ENCODE measurements at places on chromosomes 5 and 9. TPM values are rescaled to one million over a fixed set of nuclear protein-coding genes. Genes with fewer than 3 reads are reported as not detected.
A peak's percentile ranks its signal among the peaks of the same experiment; 100 is the strongest.

DNA sequence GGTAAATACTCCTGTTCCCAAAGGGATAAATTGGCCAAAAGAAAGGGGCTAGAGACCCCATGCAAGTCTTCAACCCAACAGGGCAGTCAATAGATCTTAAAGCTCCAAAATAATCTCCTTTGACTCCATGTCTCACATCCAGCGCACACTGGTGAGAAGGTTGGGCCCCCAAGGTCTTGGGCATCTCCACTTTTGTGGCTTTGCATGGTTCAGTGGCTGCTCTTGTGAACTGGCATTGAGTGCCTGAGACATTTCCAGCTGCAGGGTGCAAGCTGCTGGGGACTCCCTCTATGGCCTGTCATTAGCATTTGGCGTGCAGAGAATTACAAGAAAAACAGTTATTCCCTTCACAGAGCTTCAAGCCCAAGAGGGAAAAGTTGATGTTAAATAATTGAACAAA lies 224.7 kb downstream of the MTRR start:
- DNase-seq = no peak

- DNase-seq = no peak
Observed at GRCh38 chr5:88657906-88658775, 224.8 kb downstream of the MEF2C start.

DNA sequence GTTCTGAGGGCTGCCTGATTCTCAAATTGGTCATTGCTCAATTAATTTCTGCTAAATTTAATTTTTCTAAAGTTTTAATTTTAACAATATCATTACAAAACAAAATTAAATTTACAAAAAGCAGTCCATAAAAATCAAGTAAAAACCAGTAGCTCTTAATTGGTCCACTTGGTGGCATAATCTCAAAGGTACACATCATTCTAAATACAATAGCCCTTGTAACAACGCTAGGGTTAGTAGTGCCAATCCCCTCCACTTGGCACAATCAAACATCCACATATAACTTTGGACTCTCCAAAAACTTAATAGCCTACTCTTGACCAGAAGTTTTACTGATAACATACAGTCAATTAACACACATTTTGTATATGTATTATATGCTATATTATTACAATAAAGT lies 1.9 kb upstream of the NDUFB6 start:
- no peak for DNase-seq

- no peak for DNase-seq
Observed at GRCh38 chr9:42388846-42389245, 205.4 kb downstream of the SPATA31A6 start.

DNA sequence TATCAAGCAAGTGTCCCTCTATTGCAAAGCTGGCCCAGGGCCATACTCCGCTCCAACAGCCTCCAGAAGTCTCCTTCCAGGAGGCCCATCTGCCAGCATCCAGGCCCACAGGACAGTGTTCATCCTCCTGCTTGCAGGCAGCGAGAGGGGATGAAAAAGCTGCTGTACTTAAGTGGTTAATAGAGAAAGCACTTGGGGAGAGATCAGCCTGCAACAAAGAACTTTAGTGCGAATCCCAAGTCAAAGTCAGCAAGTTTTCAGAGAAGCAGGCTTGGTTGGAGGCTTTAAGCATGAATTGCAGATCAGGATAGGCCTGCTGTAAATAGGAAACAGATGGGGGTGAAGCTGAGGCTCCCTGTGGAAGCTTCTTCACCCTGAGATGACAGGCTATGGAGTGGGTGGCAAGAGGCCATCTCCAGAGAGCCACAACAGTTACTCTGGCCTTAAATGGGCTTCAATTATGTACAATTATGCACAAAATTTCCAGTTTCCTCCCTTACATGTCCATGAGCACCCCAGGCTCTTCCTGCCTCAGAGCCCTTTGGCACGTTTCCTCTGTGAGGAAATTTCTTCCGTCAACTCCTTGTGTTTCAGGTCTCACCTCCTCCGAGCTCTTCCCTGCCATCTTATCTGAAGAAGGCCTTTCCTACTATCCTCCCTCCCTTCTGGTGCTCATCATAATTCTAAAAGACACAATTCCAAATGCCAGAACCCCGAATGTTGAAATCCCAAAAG lies 98.0 kb upstream of the NR3C1 start:
- peak; percentile 91 for DNase-seq

Gene CATSPER3
- 0.45 TPM for polyA plus RNA-seq

DNA sequence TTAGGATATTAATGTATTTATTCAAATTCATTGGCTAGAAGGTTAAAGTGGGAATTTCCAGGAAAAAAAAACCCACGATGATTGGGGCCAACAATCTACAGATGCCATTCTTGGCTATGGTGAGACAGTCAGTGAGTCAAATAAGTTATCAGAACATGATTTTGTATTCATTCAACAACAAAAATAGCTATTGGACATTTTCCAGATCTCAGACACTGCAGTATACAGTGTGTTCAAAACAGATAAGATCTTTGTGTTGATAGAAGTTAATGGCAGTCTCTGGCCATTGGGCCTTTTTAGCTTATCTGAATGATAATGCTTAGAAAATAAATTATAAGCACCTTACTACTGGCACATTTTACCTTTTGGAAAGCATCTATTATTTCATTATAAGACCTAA lies 547.7 kb downstream of the MAT2B start:
- DNase-seq = no peak

Gene SLC46A2
- 0.17 TPM for polyA plus RNA-seq

DNA sequence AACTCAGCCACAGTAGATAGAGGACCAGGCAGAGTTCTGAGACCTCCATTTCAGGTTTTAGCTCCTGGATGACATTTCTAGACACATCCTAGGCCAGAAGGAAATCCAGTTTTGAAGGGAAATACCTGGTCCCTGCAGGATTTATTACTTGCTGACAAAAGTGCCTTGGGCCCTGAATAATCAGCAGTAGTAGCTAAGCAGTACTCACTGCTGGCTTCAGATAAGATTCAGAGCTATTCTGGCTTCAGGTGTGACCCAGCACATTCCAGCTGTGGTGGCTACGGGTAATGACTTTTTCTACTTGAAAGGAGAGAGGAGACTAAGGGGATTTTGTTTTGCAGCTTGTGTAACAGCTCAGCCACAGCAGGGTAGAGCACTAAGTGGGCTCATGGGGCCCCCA lies 34.0 kb downstream of the NDUFAF2 start:
- DNase-seq = no peak

- DNase-seq = no peak
Observed at GRCh38 chr9:92737611-92738299, 26.9 kb downstream of the BICD2 start.

Gene TXNDC8
- polyA plus RNA-seq = not detected

DNA sequence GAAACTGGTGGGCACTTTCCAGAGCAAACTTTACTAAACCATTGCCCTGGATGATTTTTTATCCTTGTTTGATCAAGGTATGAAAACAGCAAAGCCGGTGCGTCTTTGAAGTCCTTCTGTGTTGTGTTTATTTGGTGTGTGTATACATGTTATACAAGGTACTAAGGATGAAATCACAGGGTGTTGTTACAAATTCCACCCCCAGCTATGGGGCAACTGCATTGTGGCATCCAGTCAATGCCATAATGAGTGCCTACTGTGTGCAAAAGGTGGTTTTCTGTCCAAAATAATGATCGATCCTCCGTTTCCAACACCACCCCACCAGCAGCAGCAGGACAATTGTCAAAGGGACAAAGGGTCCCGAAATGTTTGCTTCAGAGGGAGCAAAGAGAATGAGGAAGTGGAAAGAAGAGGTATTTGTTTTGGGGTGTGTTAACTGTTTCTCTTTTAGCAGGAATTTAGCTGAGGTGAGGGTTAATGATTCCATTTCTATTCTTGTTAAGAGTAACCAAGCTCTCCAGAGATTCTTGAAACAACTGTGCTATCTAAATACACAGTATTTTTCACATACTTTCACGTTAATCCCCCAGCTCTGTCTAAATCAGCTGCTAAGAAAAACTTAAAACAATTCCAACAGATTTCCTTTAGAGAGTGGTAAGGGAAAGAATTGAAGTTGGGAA lies 568.7 kb upstream of the KLF4 start:
- DNase-seq = no peak

- no peak for DNase-seq
Observed at GRCh38 chr5:40984884-40985283, 75.6 kb downstream of the C7 start.

- DNase-seq = no peak
Observed at GRCh38 chr9:114370251-114370967, 17.4 kb downstream of the AKNA start.

DNA sequence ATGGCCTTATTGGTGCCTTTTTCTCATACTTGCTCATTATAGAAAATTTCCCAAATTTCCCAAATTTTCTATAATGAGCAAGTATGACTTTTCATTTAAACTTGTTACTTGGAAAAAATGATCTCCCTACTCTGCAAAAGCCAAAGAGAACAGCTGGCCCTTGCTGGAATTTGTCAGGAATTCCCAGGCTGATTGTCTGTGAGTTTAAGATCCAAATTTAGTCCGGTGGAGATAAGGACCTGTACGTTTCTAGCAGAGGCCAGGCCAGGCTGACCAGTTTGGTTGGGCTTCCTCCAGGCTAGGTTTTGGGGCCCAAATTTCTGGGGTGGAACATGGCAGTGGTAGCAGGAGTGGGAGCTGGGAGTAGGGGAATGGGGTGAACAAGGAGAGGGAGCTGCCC lies 51.9 kb downstream of the NEURL1B start:
- DNase-seq = no peak

Gene FAM78A
- 25.0 TPM for polyA plus RNA-seq

- peak; percentile 27 for DNase-seq
Observed at GRCh38 chr9:135281791-135282737, 194.6 kb downstream of the OLFM1 start.

DNA sequence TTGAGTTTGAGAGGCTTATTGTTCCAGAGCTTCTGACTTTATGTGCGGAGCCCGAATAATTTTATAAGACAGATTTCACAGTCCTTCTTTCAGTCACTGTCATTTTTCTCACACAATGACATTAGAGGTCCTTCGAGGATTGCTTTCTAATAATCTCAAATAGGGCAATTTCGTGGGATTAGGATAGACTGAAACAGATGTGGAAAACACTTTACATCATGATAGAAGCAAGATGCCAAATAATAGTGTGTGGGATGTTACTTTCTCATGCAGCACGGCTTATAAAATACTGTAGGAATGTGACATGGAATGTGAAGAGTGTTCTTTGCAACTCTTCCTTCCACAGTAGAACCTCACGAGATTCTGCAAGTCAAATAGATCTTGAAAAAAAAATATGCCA lies 451.3 kb downstream of the SEMA5A start:
- DNase-seq = peak; percentile 25

Gene FCN2
- polyA plus RNA-seq = 0.17 TPM

DNA sequence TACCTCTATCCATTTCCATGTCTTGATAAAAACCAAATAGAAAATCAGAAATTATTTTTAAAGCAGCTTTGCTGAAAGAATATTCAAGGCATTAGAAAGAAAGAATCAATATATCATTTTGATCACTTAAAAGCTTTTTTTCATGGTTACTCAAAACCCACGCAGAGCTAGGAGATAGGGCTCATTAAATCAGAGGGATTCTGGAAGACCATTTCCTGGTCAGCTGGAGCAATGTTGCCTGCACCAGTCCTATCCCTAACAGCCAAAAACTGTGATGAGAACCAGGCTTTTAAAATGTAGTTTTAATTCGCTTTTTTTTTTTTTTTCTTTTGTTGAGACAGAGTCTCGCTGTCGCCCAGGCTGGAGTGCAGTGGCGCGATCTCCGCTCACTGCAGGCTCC lies 72.3 kb downstream of the ARSB start:
- no peak for DNase-seq

DNA sequence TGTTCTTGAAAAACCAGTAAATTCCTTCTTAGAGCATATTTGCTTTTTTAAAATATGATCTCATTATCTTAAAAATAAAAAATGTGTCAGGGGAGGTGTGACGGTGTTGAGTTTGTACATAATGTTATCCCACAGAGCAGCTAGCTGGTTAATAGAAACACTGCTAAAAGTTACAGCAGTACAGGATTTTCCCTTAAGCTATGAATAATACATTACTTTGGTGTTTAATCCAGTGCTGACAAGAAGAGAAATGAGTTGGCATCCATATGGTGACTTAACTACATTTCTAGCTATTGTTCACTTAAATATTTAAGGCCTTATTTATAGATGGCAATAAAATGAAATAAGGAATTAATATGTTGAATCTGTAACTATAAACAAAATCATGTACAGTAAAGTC lies 883.1 kb downstream of the CDH18 start:
- peak; percentile 6 for DNase-seq

DNA sequence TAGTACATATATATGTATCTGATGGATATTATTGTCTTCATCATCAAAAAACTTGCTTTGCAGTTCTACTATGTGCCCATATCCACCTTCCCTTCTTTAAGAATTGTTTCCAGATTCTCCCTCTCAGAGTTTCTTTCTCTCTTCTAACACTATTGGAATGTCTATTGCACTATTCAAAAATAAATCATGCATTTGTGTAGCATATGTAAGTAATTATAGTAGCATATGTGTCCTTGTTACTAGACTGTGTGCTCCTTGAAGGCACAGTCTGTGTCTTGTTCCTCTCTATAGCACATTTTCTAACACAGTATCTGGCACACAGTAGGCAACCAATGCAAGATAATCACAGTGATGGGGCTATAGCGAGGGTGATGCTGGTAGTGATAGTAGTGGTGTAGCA lies 43.4 kb upstream of the TRIM32 start:
- DNase-seq = no peak

DNA sequence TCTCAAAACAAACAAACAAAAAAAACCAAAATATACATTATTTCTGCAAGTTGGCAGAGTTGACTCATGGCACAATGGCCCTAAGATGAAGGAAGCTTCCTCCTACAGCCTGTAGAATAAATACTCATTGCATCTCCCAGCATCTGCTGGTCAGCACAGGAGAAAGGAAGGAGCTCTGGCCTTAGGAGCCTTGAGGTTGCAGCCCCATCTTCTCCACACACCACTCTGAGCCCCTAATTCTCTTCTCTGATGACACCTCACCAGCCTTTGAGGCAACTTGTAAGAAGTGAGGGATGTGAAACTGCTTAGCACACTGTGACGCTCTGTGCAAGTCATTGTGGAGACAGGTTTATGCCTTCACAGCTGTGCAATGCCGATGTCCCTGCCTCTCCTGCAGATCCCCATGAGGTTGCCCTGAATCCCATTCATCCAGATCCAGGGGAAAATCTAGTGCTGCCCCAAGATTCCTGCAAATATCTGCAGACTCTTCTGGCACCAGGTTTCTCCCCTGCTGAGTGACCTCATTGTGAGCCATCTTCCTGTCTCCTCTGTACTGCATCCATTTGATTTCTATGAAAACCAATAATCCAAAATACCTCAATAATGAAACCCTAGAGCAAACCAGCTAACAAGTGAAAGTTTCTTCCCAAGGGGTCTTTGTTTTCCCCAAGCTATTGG lies 65.3 kb upstream of the TGFBR1 start:
- DNase-seq = peak; percentile 20

Measured in muscle of back (tissue), 13 donors.